ENCODE measurements at places on chromosomes 12 and 14.
A peak's percentile ranks its signal among the peaks of the same experiment; 100 is the strongest.

GRCh38 chr12:54723379-54724256 lies 75.5 kb upstream of the DCD start:
- no peak for DNase-seq

- no peak for DNase-seq
Measured at GRCh38 chr12:90355711-90356355, 599.1 kb downstream of the CCER1 start.

DNA sequence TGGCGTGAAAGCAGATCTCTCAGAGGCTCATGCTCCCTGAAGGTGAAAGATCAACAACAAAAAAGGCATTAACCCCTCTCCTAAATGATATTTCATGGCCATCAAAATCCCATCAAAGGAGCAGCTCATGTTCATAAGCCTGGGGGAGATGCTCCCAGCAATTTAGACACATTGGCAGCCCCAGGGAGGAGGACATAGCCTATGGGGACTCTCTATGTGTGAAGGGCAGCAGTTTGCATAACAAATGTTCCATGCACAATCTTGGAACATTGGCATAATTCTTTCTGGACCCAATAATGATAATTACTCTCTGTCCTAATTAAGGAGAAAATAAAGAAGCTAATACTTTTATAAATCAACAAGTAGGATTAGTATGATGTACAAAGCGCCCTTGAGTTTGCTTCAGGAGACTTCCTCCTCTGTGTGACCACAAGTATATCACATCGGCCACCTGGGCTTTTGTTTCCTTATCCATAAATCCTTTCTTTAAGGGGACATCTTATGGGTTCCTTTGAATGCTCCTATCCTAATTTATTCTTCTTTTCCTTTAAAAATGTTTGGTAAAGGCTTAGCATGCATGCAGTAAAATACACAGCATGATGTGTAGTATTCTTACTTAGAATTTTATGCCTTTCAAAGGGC lies 161.9 kb upstream of the PLEKHG7 start:
- DNase-seq, result no peak

GRCh38 chr12:27967551-27968054 lies 4.9 kb downstream of the PTHLH start:
- DNase-seq, result no peak

DNA sequence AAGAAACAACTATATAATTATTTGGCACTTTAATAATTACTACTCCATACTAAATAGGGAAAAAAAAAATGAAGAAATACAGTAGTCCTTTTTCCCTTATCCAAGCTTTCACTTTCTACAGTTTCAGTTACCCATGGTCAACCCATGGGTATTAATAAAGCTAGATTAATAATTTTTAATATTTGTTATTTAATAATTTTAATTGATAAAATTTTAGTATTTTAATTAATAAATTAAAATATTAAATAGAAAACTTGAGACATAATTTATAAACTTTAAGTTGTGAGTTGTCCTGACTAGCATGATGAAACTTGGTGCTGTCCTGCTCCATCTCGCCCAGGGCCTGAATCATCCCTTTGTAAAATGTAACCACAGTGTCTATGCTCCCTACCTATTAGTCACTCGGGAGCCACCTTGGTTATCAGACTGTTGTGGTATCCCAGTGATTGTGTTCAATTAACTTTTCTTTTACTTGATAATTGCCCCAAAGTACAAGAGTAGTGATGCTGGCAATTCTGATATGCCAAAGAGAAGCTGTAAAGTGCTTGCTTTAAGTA lies 71.8 kb downstream of the PAWR start:
- DNase-seq, result no peak

GRCh38 chr14:39182770-39183684 lies 8.0 kb downstream of the PNN start:
- DNase-seq, result no peak

- DNase-seq, result peak; percentile 57
Measured at GRCh38 chr14:24095271-24096068, 1.4 kb downstream of the PCK2 start.

GRCh38 chr12:93163260-93164036 lies 214.3 kb upstream of the NUDT4 start:
- DNase-seq, result no peak

DNA sequence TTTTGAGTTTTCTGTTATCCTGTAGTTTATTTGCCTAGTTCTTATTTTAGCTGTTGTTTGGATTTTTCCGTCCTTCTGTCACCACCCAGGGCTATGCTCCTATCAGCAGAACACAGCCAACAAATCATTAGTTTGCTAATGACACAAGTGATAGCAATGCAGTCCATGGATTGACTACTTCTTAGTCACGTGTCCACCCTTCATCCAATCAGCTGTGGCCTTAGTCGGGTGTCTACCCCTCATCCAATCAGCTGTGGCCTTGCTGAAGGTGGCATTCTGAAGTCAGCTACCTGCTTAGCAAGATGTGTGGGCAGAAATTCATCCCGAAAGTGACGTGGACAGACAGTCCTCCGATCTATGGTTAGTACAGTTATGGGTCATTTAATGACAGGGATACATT lies 182.3 kb downstream of the GALC start:
- no peak for DNase-seq

- no peak for DNase-seq
Measured at GRCh38 chr12:26287671-26288381, 92.5 kb downstream of the SSPN start.

DNA sequence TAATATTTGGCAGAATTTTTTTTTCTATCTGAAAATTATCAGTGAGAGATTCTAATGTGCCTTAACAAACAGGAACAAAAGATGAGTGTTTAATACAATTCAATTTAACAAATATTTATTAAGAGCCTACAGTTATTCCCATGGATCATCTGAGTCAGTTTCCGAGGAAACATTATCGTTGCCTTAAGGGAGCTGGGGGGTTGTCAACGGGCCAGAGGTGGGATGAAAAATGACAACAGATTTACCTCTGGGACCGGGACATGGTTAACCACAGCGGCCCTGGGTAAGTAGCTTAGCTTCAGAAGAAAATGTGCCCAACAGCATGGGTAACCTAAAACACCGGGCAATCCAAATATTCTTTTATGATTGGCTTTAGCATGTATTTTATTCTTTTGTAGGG lies 113.6 kb downstream of the DAD1 start:
- no peak for DNase-seq
